ENCODE measurements at places on chromosomes 4 and X. TPM values are rescaled to one million over a fixed set of nuclear protein-coding genes. Genes with fewer than 3 reads are reported as not detected.

DNA sequence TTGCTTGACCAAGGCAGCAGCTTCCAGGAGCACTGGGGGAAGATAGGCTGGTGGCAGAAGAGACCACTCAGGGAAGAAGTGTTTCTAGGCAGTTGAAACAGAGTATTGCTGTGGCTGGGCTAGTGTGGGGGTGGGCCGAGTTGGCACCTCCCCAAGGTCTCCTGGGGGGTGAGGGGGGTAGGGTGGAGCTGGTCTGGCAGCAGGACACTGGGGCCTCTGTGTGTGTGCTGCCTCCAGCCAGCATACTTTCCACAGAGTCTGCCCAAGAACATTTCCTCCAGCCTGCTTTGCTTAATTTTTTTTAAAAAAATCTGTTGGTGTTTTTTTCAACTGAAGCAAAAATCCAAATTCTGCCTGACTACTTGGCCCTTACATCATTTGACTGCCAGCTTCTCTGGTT is 4.0 kb downstream of the ITIH6 start:
- DNase-seq, result no peak

DNA sequence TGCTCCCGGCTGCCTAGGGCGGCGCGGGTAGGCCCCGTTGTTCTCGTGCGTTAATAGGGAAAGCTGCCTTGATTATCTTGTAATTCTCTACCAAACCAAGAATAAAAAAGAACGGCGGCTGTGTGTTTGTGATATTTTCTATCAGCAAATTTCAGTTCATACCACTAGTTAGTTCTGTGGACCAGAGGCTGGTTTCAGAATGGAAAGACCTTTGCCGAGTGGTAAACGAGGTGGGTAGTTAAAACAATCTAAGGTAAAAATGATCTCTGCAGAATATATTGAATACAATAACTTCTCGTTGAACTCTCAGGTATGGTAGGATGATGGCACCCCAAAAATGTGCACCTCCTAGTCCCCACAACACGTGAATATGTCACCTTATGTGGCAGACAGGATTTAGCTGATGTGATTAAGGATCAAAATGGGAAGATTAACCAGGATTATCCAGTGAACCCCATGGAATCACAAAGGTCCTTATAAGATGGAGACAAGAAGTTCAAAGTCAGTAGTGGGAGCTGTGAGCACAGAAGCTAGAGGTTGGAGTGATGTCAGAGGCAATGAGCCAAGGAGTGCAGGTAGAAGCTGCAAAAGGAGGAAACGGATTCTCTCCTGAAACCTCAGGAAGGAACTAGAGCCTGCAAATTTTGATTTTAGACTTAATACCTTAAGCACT is 574 bp upstream of the CFAP97 start:
- DNase-seq, result no peak

DNA sequence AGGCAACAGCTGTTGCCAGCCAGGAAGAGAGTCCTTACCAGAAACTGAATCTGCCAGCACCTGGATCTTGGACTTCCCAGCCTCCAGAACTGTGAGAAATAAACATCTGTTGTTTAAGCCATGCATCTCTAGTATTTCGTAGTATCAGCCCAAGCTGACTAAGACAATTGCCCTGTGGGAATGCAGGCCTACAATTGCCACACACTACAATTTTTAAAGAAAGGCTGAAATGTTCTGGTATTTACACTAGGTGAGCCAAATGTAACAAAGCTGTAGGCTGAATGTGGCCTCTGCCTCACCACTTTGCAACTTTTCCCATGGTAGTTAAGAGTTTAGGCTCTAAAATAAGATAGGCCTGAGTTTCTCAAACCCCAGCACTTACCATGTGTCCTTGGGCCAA is 59.1 kb downstream of the SPATA18 start:
- DNase-seq, result no peak

DNA sequence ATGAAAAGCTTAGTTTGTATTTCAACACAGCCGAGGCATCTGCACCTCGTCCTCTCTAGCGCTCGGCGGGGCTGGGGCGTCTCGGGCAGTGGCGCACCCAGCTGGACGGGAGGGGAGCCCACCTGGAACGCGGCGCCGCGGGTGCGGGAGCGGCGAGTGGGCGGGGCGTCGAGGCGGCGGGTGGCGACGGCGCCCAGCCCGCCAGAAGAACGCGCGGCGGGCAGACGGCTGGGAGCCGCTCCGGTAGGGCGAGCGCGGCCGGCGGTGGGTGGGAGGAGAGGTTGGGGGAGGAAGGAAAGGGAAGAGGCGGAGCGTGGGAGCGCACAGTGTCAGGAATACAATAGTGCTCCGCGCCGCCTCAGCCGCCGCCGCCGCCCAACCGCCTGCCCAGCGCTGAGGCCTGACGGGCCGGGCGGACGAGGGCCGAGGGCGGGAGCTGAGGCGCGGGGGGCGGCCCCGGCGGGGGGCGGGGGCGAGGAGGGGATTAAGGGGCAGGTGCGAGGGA is at the start of gene JADE3:
TSS of gene JADE3 (plus strand) at position 324 of the 505 bp plus-strand sequence. CDS start 72,474 bp downstream, outside the sequence.
- peak; percentile 11 for DNase-seq

DNA sequence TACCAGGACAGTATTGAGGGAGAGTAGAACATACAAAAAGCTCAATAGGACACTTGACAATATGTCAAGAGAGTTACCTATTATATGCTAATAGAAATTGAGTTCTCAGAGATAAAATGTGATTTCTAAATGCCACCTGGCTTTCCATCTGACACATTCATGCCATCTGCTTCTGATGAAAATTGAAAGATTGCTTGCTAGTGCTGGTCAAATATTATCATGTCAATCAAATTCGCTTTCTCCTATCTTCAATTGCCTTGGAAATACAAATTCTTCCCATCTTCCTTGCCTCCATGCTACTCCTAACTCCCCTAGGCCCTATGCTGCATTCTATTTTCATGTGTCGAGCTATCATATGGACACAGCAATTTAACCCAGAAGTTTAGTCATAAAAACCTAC is 1076.9 kb downstream of the ARAP2 start:
- no peak for DNase-seq

DNA sequence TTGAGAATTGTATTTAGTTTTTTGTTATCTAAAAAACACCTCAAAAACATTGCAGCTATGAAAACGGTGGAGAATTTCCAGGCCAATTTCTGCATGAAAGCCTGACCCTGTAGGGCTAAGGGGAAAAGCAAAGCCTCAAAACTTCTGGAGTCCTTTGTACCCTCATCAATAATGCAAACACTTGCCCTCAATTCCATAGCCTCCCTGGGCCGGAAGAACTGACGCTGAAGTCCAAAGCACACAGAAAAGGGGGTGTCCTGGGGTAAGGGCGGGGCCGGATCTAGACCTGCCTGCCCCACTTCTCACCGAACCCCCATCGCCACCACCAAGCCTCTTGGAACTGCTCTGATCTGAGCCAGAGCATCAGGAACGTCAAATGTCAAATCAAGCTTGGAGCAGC is 173.9 kb upstream of the S100G start:
- no peak for DNase-seq

DNA sequence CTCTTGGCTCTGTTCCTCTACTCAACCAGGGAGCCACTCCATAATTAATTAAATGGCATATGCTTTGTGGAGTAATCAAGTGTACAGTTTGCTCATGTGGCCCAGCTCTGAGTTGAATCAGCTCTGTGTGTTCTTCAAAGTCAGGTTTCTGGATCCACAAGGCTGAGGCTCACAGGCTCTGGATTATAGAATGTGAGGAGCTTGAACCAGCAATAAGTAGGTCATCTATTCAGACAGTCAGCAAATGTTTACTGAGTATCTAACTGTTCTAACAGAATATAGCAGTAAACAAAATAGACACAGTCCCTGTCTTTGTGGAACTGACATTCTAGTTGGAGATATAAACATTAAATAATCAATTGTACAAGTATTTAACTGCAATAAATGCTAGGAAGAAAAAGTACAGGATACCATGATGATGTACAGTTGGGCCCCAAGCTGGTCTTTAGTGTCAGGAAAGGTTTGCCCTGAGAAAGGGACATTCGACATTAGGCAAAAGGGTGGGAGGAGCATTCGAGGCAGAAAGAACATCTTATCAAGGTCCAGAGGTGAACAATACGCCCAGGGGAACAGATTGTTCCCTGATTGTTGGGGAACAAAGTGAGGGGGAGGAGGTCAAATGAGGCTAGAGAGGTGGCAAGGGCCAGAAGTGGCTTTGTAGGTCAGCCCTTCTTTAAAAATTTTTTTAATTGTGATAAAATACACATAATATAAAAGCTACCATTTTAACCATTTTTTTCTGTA is 20.5 kb upstream of the TSR2 start:
- DNase-seq, result no peak

DNA sequence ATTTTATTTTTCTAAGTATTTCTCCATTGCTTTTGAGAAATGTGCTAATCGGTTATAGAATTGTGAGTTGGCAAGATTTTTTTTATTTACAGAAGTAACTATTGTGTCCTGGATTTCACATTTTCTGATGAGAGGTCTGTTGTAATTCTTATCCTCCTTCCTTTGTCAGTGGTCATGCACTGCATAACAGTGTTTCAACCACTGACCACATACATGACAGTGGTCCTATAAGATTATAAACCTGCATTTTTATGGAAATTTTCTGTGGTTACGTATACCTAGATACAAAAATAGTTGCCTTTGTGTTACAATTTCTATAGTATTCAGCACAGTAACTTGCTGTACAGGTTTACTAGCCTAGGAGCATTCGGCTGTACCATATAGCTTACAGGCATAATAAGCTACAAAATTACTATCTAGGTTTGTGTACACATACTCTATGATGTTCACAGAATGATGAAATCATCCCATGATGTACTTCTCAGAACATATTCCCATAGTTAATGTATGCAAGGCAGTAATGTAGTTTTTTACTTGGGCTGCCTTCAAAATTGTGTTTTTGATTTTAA is 47.8 kb downstream of the APELA start:
- DNase-seq, result no peak

DNA sequence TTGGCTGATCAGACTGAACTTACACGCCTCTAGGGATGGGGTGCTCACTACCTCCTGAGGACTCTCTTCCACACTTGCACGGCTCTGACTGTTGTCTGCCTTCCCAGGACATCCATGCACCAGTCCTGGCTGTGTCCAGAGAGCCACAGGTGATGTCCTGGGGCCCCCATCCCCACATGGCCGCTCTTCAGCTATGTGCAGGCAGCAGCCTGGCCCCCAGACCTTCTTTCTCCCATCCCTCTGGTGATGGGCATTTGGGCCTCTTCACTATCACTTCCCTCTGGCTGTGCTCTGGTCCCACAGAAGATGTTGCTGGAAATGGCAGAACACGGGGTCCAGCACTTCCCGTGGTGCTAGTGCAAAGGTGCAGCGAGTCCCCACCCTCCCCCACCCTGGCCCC is 40.9 kb upstream of the HMX1 start:
- no peak for DNase-seq

- no peak for DNase-seq
These were observed 21.6 kb upstream of the C4orf54 start for GRCh38 chr4:99679204-99679603.

DNA sequence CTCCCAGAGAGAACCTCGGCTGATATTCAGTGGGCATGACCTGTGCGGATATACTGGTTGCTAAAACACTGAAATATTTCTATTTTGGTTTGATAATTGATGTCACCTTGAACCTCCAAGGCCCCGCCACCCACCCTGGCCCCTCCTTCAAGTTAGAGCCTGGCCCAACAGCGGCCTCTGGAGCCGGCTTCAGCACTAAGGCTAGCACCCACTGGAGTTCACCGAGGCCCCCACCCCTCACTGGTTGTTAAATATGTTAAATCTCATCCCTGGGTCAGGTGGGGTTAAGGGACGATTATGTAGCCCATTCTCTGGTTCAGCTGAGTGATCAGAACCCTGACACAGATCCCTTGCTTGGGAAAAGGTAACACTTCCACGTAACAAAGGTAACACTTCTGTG is 24.3 kb downstream of the SEL1L3 start:
- DNase-seq, result no peak

DNA sequence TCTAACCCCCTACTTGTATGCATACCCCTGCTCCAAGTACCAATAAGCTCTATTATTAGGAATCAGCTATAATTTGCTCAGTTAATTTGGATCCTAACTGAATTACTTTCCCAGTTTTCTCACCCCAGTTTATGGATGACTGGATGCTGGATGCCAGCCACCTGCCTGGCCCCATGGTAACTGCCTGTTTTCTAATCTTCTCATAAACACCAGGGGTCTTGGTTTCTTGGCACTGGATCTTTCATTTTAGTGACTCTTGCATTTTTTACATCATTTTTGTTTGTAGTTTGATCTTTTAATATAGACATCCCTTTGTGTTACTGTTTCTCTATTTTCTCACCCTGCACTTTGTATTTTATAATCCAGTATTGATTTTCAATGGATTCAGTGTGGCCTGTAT is 246.8 kb downstream of the ADGRL3 start:
- no peak for DNase-seq

- DNase-seq, result no peak
These were observed 165.0 kb downstream of the RAPGEF2 start for GRCh38 chr4:159267869-159268285.

Gene NAP1L3
- total RNA-seq, result 15.0 TPM

Gene XK
- total RNA-seq, result 1.6 TPM

Gene CLDN22
- total RNA-seq, result not detected

Gene CLDN34
- total RNA-seq, result not detected

Gene ATOH1
- total RNA-seq, result not detected

Gene PRDM5
- total RNA-seq, result 16.6 TPM

Data from thoracic aorta (tissue), 2 donors.